ENCODE measurements at places on chromosomes 3 and 15. TPM values are rescaled to one million over a fixed set of nuclear protein-coding genes. Genes with fewer than 3 reads are reported as not detected.

DNA sequence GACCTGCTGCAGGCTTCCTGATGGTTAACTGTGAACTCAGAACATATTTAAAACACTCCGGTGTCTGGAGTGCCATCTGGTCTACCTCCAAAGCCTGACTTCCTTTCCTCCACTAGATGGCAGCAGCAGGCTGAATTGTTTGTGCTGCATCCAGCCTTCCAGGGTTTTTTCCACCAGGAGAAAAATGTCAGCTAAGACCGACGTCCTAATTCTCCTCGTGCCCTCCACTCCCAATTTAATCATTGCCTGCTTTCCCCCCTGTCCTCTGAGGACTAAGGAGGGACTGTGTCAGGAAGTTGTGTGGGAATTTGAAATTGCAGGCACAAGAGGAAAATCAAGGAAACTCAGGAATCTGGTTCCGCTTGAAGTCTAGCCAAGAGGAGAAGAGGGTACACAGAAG, 165.2 kb upstream of the UMPS start:
- peak; percentile 68 for DNase-seq

GRCh38 chr3:122074621-122075265, 19.6 kb downstream of the CD86 start:
- DNase-seq: no peak

DNA sequence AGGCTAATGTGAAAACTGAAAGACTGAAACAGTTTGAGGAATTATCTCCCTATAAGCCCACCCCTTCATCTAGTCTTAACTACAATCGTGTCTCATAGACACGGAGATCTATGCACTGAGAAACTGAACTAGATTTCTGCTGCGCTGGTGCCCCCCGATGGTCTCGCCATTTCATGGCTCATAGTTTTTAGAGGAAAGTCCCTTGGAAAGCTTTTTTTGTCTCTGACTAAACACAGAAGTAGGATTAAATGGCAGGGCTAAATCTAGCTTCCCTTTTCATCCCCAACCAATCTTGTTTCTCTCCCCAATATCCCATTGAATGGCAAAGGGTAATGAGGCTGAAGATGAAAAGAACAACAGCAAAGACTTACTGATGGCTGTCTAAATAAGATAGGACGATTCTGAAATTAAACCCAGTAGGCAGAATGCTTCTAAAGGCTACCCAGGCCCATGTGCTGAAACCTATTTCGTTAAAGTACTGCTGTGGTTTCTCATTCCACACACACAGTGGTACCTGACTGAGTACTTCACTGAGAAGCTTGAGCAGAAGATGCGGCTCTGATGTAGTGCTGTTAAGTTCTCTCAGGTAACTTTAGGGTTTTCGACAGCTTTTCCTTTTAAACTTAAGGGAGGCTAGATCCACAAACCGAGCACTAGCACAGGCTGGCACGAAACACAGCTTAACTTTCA, 142.7 kb downstream of the GADL1 start:
- DNase-seq: no peak

DNA sequence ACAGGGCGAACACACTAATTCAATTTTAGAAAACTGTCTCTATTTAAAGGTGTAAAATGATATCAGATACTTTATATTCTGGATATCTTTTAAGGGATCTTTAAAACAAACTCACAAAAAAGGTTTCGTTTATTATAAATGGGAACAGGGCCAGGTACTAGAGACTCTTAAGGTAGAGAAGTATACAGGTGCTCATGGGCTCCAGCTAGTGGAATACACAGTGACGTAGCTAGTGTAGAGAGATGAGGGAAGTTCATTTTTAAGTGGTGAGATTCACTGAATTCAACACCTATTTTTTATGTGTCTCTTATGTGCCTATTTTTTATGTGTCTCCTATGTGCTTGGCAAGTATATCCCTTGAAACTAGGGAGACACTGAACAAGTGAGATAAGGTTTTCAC, 132.7 kb upstream of the FAM3D start:
- no peak for DNase-seq

- DNase-seq: no peak
Observed at GRCh38 chr15:90686435-90687218, 30.5 kb upstream of the BLM start.

DNA sequence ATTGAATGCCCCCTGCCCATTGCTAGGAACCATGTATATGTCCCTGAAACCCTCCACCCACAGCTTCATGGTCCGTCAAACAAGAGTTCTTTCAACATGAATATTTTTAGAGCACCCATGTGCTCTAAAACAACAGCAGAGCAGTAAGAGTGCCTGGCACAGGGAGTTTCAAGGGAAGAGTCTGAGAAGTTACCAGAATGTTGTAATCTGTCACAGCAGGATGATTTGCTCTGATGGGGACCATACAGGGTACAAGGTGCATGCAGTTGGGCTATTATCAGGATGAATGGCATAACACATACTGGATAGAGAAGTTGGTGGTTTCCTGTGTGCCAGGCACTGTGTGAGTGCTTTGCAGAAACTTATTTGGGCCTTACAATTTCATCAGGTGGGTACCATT, 27.8 kb upstream of the FLNB start:
- no peak for DNase-seq

DNA sequence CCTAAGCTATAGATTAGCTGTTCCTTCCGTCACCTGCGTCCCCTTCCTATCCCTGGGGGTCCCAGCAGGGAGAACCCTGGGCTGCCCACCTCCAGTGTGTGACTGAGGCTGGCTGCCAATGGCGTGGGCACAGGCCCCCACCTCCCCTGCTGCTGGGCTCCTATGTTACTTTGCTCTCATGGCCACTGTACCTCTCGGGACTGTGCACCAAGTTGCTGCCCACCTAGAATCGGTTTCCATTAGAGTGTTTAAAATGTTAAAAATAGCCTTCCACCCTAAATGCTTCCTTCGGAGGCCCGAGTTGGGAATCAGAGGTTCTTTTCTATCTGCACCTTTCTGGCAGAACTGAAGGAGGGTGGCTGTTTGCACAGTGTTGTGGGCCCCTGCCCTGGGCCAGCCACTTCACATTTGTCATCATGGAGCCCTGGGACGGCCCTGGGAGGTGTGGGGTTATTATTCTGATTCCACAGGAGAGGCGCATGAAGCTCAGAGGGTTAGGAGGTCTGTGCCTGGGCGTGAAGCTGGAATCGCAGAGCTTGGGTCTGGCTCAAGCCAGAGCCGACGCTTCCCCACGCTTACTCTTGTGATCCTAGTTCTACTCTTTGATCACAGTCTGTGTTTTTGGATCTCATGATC, 29.1 kb downstream of the IRAK2 start:
- no peak for DNase-seq

- peak; percentile 95 for DNase-seq
Observed at GRCh38 chr15:68277603-68278344, at the start of gene FEM1B. Gene FEM1B (plus strand): TSS chr15:68277745. CDS start chr15:68278418, 673 bp downstream.

GRCh38 chr15:74028646-74029045, 34.1 kb downstream of the PML start:
- DNase-seq: no peak

DNA sequence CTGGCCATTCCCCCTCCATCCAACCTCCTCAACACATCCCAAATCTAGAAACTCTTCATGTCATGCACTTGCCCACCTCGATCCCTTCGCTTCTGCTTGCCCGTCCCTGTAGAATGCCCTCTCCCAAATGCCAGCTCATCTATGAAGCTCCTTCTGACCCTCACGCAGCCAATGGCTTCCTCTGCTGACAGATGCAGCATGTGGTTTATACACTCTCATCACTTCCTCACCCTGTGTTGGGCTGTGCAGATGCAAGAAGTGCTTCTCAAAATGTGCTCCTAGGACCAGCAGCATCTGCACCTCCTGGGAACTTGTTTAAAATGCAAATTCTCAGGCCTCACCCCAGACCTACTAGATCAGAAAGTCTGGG, 51.7 kb downstream of the SEMA5B start:
- DNase-seq: no peak

GRCh38 chr3:70531063-70531657, 218.7 kb upstream of the MDFIC2 start:
- no peak for DNase-seq

DNA sequence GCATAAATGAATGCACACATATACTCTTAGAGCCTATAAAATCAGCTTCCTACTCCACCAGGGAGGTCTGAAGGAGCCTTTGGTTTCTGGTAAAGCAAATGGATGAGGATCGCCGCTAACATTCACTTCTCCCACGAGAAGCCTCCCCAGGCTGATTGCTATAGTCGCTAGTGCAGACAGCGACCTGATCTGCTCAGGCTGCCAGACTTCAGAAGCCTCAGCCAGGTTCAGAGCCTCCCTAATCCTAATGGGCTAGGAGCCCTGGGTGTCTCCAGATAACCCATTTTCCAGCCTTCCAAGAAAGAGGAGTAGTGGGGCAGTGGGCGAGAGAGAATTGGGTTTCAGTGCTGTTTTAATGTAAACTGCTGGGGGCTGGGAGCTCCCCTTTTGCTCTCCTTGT, 35.4 kb downstream of the TPM1 start:
- no peak for DNase-seq

DNA sequence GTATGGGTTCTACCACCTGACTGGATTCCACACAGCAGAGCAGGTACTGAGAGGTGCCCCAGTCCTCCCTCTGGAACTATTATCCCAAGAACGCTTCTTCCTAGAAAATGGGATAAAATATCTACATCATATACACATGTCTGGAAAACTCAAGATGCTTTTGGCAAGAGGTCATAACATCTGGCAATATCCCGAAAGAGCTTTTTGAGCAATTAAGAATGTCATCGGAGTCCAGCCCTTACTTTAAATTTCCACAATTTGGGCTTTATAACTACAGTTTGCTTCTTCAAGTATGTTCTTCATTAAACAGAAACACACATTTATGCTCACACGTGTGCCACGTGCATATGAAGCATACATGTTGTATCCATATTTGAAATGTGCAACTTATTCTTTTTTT, 365.9 kb upstream of the THBS1 start:
- no peak for DNase-seq

DNA sequence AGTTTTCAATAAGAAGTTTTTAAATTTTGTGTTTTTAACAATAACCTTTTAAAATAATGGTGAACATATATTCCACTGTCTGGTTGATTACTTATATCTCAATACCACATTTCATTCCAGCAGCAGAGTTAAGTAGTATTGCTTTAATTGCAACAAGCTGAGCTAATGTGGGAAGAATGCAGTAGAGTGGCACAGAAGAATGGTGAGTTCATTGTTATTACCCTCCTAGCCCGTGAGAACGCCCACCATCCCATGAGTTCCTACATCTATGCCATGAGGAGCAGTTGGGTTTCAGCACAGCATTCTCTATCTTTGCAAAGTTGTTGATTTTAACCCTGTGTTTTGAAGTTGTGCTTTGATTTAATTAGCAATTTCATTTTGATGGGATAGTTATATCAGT, 17.8 kb upstream of the NR2E3 start:
- DNase-seq: no peak

DNA sequence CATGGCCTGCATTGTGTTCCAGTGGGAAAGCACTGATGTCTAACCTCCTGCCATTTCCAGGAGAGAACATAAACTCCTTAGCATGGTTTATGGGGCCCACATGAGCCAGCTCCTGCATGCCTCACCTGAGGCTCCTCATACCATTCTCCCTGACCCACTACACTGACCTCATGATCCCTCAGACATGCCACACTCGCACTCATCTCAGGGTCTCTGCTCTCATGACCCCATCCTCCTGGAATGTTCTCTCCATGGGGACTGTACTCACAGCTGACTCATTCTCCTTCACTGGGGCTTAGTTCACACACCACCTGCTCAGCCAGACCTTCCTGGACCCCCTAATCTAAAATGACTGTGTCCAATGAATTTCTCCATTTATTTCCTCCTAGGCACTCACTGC, 4.0 kb upstream of the LMCD1 start:
- no peak for DNase-seq

DNA sequence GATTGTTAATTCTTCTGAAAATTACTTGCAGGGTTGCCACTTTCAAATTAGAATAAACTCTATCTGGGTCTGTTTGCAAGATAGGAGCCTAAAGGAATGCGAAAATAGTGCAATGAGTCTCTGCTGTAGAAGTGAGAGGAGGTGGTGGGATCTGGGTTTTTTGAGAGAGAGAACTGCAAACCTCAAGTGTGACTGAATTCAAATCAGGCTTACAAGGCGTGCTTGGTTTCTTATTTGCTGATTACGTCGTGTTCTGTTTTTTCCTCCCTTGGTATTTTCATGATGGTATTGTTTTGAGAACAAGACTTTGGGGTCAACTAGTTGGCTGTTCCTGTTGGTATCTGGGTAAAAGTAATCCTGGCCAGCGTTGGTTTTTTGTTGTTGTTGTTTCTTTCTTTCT, 490.9 kb upstream of the CFAP20DC start:
- DNase-seq: no peak

DNA sequence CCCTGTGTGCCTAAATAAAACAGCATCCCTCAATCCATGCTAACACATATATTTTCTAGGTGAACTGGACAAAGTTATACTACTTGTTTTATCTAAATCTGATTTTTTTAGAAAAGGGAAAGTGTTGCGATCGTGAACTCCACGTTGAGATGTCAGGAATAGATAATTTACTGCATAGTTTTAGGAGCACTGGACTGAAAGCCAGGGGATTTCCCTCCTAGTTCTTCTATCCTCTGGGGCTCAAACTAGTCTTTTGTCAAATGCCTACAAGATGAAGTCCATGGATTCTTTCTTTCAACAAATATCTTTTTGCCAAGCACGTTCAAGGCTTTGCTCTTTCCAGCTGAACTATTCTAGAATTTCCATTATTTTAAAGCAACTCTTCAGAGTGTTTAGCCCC, 617 bp upstream of the HPS3 start:
- DNase-seq: no peak

ACKR2 gene
- 6.6 TPM for total RNA-seq

GOLGA6L6 gene
- not detected for total RNA-seq

SAMMSON gene
- not detected for total RNA-seq

EBLN2 gene
- 16.8 TPM for total RNA-seq

BCL2A1 gene
- total RNA-seq: 2.6 TPM

LRRC2 gene
- total RNA-seq: 2.9 TPM

XCR1 gene
- total RNA-seq: not detected

KCTD6 gene
- total RNA-seq: 8.0 TPM

LMOD3 gene
- not detected for total RNA-seq

ACTC1 gene
- total RNA-seq: 0.56 TPM

C3orf22 gene
- total RNA-seq: not detected

Measured in suprapubic skin (tissue), 4 donors.